ENCODE measurements at places on chromosomes 6 and 20.

GRCh38 chr6:96742702-96743101 is 94.6 kb downstream of the GPR63 start:
- no peak overlapping the region for H3K27ac ChIP-seq
- no peaks in the 10 kb centered on the region for H3K4me1 ChIP-seq

GRCh38 chr20:18323705-18324104 is 35.4 kb downstream of the ZNF133 start:
- no peak overlapping the region for H3K4me3 ChIP-seq
- H3K27ac ChIP-seq: no peak overlapping the region
- no peaks in the 10 kb centered on the region for H3K4me1 ChIP-seq
- no peaks in the 10 kb centered on the region for H3K27me3 ChIP-seq

- no peaks in the 10 kb centered on the region for H3K36me3 ChIP-seq
- no peaks in the 10 kb centered on the region for H3K4me1 ChIP-seq
- no peak overlapping the region for H3K4me3 ChIP-seq
- no peak overlapping the region for H3K27ac ChIP-seq
These were observed 204.8 kb downstream of the OTOR start for GRCh38 chr20:16952965-16953364.

DNA sequence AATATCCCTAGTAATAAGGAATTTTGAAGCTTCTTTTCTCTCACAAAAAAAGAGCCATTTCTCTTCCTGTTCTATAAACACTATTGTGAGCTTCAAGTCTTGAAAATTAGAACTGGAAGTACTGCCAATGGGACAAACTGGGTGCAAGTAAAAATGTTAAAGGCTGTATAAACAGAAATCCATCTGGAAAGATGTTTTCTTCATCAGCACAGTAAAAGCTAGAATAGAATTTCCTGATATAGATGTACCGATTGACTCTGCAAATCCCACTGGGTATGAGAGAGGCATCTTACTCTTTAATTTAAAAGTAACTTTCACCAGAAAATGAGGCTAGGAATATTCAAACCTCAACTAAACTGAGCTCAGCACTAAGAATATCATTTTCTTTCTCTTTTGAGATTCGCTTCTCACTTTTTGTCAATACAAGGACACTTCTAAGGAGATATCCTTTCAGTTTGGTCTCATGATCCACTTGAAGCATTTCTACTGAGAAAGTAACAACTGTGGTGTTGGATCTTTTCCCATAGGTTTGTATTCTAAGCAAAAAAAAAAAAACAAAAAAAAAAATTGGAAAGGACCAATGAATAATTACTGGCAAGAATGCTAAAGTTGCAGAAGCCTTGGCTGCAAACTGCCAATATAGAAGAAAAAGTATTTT is 169.0 kb upstream of the PRDM1 start:
- H3K4me1 ChIP-seq: peaks cover 13% of the 10 kb centered on the region
- H3K27me3 ChIP-seq: no peaks in the 10 kb centered on the region
- DNase-seq: no peak
- no peak overlapping the region for H3K27ac ChIP-seq

GRCh38 chr6:73180763-73181619 is 44.3 kb downstream of the KHDC1L start:
- H3K4me3 ChIP-seq: no peak overlapping the region
- no peaks in the 10 kb centered on the region for H3K36me3 ChIP-seq
- DNase-seq: peak; percentile 14
- no peak overlapping the region for H3K27ac ChIP-seq
- peaks cover 4% of the 10 kb centered on the region for H3K4me1 ChIP-seq

- peak overlapping the region; percentile 94 for H3K27ac ChIP-seq
- H3K36me3 ChIP-seq: peaks cover 12% of the 10 kb centered on the region
- no peaks in the 10 kb centered on the region for H3K27me3 ChIP-seq
- peak; percentile 40 for DNase-seq
These were observed 1.1 kb downstream of the ZNF165 start for GRCh38 chr6:28081486-28081751.

- H3K27me3 ChIP-seq: no peaks in the 10 kb centered on the region
- peaks cover 27% of the 10 kb centered on the region for H3K4me1 ChIP-seq
- DNase-seq: peak; percentile 22
- peaks cover 13% of the 10 kb centered on the region for H3K36me3 ChIP-seq
- no peak overlapping the region for H3K27ac ChIP-seq
These were observed 23.1 kb upstream of the MICB start for GRCh38 chr6:31474871-31475286.

GRCh38 chr6:51619042-51619799 is 468.2 kb downstream of the PKHD1 start:
- H3K27ac ChIP-seq: no peak overlapping the region
- H3K36me3 ChIP-seq: no peaks in the 10 kb centered on the region
- H3K4me3 ChIP-seq: no peak overlapping the region
- DNase-seq: no peak
- H3K27me3 ChIP-seq: no peaks in the 10 kb centered on the region

DNA sequence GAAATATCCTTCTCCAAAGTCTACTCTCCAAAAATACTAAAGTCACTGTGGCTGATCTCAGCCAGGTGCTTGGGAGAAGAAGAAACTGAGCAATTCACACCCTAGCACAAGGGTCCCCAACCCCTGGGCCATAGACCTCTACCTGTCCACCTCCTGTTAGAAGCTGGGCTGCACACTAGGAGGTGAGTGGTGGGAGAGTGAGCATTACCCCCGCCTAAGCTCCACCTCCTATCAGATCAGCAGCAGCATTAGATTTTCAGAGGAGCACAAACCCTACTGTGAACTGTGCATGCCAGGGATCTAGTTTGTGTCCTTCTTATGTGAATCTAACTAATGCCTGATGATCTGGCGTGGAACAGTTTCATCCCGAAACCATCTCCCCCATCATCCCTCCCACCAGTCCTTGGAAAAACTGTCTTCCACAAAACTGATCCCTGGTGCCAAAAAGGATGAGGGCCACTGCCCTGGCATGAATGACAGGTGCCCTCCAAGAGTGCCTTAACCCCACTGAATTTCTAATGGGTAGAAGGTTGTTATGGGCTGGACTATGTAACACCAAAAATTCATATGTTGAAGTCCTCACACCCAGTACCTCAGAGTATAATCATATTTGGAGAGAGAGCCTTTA is 109.2 kb upstream of the CDYL start:
- H3K4me1 ChIP-seq: no peaks in the 10 kb centered on the region
- no peaks in the 10 kb centered on the region for H3K27me3 ChIP-seq
- no peak overlapping the region for H3K27ac ChIP-seq
- no peak for DNase-seq
- no peak overlapping the region for H3K4me3 ChIP-seq

DNA sequence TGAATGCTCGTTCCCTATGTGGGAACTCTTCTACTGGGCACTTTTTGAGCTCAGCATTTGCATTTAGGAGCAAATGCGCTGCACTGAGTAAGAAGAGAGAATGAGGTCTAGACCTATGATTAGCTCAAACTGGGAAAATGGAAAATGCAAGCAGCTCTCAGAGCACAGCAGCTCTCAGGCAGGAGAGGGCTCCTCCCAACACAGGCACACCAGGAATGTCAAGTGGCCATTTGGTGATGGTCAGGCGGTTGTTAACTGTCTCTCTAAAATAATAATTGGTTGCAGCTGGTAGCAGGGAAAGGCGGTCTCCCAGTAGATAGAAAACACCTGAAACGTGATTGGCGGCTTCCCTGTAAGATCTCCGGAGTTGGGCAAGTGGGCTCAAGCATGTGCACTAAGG is 162.0 kb upstream of the ECI2 start:
- H3K4me1 ChIP-seq: no peaks in the 10 kb centered on the region
- no peak for DNase-seq
- H3K4me3 ChIP-seq: no peak overlapping the region

GRCh38 chr6:15299430-15300131 is 53.7 kb downstream of the JARID2 start:
- H3K36me3 ChIP-seq: peaks cover 19% of the 10 kb centered on the region
- peak; percentile 25 for DNase-seq
- H3K4me1 ChIP-seq: peaks cover 79% of the 10 kb centered on the region

- H3K27me3 ChIP-seq: no peaks in the 10 kb centered on the region
- H3K4me1 ChIP-seq: peaks cover 44% of the 10 kb centered on the region
- H3K4me3 ChIP-seq: peak overlapping the region; percentile 42
- peak overlapping the region; percentile 21 for H3K27ac ChIP-seq
- peak; percentile 24 for DNase-seq
These were observed 45.9 kb upstream of the TAB2 start for GRCh38 chr6:149271348-149272340.

GRCh38 chr6:26514984-26515383 is 14.9 kb downstream of the BTN1A1 start:
- H3K27me3 ChIP-seq: no peaks in the 10 kb centered on the region
- H3K27ac ChIP-seq: no peak overlapping the region
- no peaks in the 10 kb centered on the region for H3K36me3 ChIP-seq
- no peak for DNase-seq
- peaks cover 3% of the 10 kb centered on the region for H3K4me1 ChIP-seq

- H3K27me3 ChIP-seq: peaks cover 19% of the 10 kb centered on the region
- no peak overlapping the region for H3K4me3 ChIP-seq
- no peaks in the 10 kb centered on the region for H3K36me3 ChIP-seq
These were observed 10.4 kb upstream of the ABHD16B start for GRCh38 chr20:63850689-63851547.

DNA sequence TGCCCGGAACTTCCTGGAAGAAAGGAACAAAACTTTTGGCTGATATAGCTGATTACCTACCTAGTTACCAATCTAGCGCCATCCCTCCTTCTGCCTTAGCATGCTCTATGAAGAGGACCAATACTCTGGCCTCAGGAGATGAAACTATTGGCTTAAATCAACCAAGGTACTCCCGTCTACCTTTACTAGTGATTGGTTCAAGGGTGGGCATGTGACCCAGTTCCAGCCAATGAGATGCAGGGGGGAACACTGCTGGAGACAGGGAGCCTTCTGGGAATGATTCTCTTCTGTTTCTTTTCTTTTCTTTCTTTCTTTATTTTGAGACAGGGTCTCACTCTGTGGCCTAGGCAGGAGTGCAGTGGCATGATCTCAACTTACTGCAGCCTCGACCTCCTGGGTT is 72.6 kb upstream of the CCDC167 start:
- H3K36me3 ChIP-seq: no peaks in the 10 kb centered on the region
- H3K27ac ChIP-seq: no peak overlapping the region
- no peak for DNase-seq

GRCh38 chr6:165365371-165365770 is 56.0 kb upstream of the C6orf118 start:
- H3K27ac ChIP-seq: no peak overlapping the region
- H3K36me3 ChIP-seq: no peaks in the 10 kb centered on the region
- H3K27me3 ChIP-seq: no peaks in the 10 kb centered on the region
- no peak overlapping the region for H3K4me3 ChIP-seq
- DNase-seq: no peak

- H3K4me3 ChIP-seq: peak overlapping the region; percentile 82
- H3K27me3 ChIP-seq: peaks cover 7% of the 10 kb centered on the region
- H3K36me3 ChIP-seq: peaks cover 4% of the 10 kb centered on the region
- no peak for DNase-seq
- H3K27ac ChIP-seq: peak overlapping the region; percentile 94
- peaks cover 38% of the 10 kb centered on the region for H3K4me1 ChIP-seq
These were observed 1.5 kb upstream of the ARFGEF2 start for GRCh38 chr20:48919882-48920526.

DNA sequence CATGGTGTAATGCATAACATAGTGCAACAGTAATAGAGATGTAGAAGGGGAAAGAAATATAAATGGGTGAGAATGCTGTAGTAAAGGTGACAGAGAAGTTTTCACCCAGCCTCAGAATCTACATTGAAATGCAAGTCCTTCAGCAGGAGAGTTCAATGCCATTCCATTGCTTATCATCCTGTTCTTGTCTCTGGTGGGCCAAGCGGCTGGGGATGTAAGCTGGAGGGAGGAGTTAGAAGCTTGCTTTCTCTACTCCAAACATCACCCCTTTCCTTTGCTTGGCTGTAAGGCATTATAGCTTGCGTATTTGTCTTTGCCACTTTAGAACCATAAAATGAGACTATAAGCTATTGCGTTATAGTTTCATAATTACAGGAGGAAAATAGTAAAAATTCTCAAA is 2.2 kb upstream of the FUT9 start:
- no peaks in the 10 kb centered on the region for H3K4me1 ChIP-seq
- no peak for DNase-seq
- no peak overlapping the region for H3K27ac ChIP-seq
- no peak overlapping the region for H3K4me3 ChIP-seq

DNA sequence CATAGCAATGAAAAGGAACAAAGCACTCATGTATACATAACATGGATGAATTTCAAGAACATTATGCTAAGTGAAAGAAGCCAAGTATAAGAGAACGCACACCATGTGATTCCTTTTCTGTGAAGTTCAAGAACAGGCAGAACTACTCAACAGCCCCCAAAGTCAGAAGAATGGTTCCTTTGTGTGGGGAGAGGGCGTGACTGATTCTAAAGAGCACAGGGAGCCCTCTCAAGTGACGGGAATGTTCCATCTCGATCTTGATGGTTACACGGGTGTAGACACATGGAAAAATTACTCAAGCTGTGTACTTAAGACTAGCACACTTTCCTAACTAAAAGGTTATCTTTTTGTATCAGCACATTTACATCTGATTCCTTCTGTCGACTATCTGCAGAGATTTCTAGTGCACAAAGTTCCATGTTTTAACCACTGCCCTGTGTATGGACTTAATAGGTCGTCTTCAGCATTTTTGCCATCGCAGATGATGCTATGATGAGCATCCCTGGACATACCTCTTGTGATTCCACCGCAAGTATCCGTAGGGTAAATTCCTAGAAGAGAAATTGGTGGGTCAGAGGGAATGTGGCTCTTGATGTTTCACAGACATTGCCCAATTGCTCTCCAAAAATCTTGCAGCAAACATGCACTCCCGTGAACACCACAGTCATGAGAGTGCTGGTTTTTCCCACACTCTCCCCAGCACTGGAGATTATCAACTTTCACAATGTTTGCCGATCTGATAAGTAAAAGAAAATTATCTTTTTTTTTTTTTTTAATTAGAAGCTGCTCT is 279.3 kb downstream of the BMP7 start:
- H3K36me3 ChIP-seq: no peaks in the 10 kb centered on the region
- no peak overlapping the region for H3K4me3 ChIP-seq
- H3K4me1 ChIP-seq: no peaks in the 10 kb centered on the region
- DNase-seq: no peak
- H3K27me3 ChIP-seq: peaks cover 2% of the 10 kb centered on the region

GRCh38 chr20:10023911-10024310 is 10.9 kb upstream of the ANKEF1 start:
- H3K4me3 ChIP-seq: no peak overlapping the region
- peaks cover 23% of the 10 kb centered on the region for H3K27me3 ChIP-seq
- H3K27ac ChIP-seq: no peak overlapping the region
- peaks cover 4% of the 10 kb centered on the region for H3K4me1 ChIP-seq
- no peaks in the 10 kb centered on the region for H3K36me3 ChIP-seq

Data from activated CD4-positive, alpha-beta T cell treated with anti-CD3 and anti-CD28 coated beads, Interleukin-2, amount 10 ng/mL, durations not matched to agents 7 days and 5 days (primary cell).